ENCODE measurements at places on chromosomes 4 and X. TPM values are rescaled to one million over a fixed set of nuclear protein-coding genes. Genes with fewer than 3 reads are reported as not detected.

DNA sequence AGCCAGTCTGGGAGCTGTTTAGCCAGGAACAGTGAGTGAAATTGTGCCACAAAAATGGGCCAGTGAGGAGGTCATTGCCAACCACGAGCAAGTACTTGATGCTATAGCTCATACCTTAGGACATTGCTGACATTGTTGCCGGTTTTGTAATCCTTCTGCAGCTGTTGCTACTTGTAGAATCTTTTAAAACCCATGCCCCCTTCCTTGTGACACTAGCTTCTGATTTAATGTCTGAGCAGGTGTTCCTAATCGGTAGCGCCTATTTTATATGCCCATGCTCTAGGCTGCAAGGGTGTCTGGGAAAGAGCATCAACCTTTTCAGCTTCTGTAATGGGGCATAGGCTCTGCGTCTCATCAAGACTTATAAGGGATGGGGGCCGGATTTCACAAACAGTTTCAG is 2.6 kb downstream of the POLA1 start:
- DNase-seq: no peak

- DNase-seq: no peak
Observed at GRCh38 chr4:184854673-184855072, 28.9 kb upstream of the ACSL1 start.

GRCh38 chr4:72107456-72107855 is 75.7 kb downstream of the NPFFR2 start:
- no peak for DNase-seq

DNA sequence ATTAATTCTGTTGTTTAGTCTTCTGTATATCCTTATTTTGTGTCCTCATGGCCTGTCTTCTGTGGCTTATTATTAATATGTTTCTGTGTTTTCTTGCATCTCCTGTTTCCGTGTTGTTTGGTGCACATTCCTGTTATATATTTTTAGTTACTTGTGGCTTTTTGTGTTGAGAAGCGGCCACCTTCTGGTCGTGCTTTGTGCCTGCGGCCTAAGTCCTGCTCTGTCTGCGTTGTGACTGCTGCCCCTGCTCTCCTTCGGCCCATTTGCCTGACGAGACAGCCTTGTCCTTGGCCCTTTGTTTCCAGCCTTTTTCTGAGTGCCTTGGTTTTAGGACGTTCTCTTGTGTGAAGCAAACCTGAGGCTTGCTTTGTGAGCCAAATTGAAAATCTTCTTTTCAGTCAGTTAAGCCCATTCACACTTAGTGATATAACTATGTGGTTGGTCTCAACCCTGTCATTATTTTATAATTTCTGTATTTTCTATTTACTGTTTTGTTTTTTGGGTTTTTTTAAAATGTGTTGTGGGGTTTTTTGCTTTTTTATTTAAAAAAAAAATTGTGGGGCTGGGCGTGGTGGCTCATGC is 43.8 kb downstream of the TNIP2 start:
- DNase-seq: no peak

GRCh38 chrX:69278031-69278687 is 112.9 kb upstream of the PJA1 start:
- no peak for DNase-seq

- DNase-seq: peak; percentile 24
Observed at GRCh38 chr4:9765091-9765490, 16.3 kb upstream of the DRD5 start.

YIPF7 gene
- not detected for total RNA-seq

DNA sequence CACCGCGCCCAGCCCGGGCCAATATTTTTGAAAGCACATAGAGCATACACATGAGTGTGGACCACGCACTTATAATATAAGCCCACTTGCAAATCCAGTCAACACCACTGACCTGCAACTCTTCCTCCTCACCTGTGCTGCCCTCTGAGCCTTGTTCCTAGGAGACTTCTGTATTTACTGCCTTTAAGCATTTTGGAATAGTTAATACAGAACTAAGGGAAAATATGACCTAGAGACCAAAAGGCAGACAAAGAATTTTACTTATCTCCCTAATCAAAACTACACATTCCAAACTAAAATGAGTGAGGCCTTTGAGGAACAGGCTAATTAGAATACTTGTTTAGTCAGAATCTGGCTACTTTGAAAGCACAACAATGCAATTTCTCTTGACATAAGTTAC is 89.1 kb downstream of the RELL1 start:
- no peak for DNase-seq

PHOX2B gene
- total RNA-seq: not detected

- no peak for DNase-seq
Observed at GRCh38 chr4:25096981-25097443, 63.2 kb downstream of the SEPSECS start.

GRCh38 chrX:44507292-44507691 is 35.4 kb downstream of the FUNDC1 start:
- DNase-seq: no peak

DNA sequence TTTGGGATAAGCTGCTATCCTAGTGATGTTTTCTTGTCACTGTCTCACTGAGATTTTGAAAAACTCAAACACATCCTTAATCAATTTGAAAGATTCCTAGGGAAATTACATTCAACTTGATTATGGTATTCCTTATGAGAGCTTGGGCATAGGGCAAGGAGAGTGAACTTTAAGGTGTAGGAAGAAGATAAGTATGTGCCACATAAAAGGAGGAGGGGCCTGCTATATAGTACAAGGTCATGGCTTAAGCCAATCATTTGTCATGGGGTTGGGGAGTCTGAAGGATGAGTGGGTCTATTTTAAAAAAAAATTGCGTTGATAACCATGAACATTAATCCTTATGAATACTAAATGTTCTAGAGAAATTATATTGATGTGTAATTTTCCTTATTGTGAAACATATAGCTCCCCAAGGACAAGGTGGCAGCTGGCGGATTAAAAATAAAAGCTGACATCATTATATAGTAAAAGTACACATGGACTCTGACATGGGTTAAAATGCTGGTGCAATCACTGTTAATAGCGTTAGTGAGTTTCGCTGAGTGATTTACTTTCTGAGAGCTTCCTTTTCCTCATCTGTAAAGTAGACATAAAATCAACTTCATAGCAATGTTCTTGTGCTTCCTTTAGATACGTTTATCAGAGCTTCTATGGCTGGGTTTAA is 17.4 kb downstream of the GALNT7 start:
- peak; percentile 86 for DNase-seq

- DNase-seq: peak; percentile 38
Observed at GRCh38 chr4:55253948-55254593, 92.0 kb upstream of the SRD5A3 start.
